ENCODE measurements at places on chromosomes 11 and 22.

- no peaks in the 10 kb centered on the region for H3K36me3 ChIP-seq
- no peak overlapping the region for H3K27ac ChIP-seq
- DNase-seq = no peak
Measured at GRCh38 chr22:35357883-35358621, 22.8 kb upstream of the HMOX1 start.

DNA sequence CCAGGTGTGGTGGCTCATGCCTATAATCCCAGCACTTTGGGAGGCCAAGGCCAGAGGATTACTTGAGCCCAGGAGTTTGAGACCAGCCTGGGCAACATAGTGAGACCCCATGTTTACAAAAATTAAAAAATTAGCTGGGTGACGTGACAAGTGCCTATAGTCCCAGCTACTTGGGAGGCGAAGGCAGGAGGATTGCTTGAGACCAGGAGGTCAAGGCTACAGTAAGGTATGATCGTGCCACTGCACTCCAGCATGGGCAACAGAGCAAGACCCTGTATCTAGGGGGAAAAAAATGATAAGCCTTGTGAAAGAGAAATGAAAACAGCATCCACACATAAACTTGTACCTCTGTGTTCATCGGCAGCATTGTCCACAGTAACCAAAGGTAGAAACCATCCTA is 8.1 kb upstream of the CCND1 start:
- H3K4me1 ChIP-seq = peaks cover 7% of the 10 kb centered on the region
- no peak overlapping the region for H3K4me3 ChIP-seq
- no peak overlapping the region for H3K27ac ChIP-seq
- peaks cover 14% of the 10 kb centered on the region for H3K27me3 ChIP-seq
- H3K36me3 ChIP-seq = no peaks in the 10 kb centered on the region

DNA sequence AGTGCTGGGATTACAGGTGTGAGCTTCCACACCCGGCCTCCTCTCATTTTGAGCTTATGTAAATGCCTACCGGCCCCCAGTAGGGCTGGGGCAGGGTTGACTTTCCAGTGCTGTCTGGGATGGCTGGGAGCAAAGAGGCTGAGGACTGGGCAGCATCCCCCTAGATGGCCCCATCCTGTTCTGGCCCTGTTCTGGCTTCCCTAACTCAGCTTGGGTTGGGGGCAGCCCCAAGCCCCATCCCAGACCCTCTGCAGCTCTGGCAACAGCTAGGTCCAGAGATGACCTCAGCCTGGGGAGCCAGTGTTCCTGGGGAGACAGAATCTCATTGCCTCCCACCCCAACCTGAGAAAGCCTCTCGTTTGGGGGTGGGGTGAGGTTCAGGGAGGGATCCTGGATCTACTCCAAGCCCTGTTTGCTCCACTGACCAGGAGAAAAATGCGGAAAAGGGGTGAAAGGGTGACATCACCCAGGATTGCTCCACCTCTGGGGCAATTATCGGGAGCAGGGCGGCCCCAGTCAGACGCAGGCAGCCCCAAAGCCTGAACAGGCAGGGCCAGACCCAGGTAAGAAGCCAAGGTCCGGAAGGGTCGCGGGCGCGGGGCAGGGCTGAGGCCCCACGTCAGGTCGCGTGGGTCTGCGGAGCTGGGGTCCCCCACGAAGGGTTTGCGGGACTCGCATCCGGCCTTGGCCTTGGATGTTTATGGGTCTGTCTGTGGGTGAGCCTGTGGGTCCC is at the start of gene PNPLA2:
PNPLA2 (plus strand) TSS at position 519 of the 733 bp plus-strand sequence. CDS start 805 bp downstream, outside the sequence.
- H3K4me1 ChIP-seq = peaks cover 21% of the 10 kb centered on the region
- H3K4me3 ChIP-seq = peak within 1 kb of the TSS; percentile 84
- no peaks in the 10 kb centered on the region for H3K27me3 ChIP-seq
- peak within 1 kb of the TSS; percentile 75 for H3K27ac ChIP-seq

DNA sequence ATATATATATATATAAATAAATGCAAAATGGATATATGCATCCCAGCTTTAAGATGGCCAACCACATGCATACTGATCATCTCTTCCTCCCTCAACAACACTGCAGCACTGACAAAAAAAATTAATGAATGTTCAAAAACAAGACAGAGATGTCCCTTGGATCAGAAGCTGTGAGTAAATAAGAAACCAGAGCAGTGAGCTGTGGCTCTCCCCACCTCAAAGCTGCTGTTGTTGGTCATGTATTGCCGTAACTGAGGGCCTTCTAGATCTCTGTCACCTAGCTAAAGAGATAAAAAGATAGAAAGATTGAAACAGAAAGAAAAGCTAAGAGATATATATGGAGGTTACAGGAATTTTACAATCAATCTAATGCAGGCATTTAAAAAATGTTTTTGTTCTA is 15.5 kb upstream of the TMEM135 start:
- DNase-seq = no peak
- H3K4me1 ChIP-seq = no peaks in the 10 kb centered on the region
- no peaks in the 10 kb centered on the region for H3K27me3 ChIP-seq
- H3K36me3 ChIP-seq = no peaks in the 10 kb centered on the region

DNA sequence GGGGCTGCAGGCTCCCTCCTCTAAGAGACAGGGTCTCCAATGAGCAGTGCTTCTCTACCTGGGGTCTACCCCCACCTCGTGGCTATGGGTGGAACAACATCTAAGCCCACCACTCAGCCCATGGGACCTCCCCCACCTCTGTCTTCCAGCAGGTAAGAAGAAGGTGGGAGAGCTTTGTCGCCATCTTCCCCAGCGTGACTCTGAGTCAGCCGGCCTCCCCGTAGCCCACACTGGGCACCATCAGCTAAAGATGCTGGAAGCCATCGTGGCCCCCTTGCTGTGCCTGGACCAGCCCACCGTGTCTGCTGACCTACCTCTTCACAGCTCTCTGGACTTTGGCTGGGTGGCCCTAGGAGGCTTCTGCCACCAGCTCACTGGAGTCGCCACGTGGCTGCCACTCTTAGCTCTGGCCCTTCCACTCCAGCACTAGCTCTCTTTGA is 944 bp downstream of the C11orf86 start:
- no peaks in the 10 kb centered on the region for H3K27me3 ChIP-seq
- H3K4me1 ChIP-seq = no peaks in the 10 kb centered on the region
- no peak overlapping the region for H3K4me3 ChIP-seq
- no peaks in the 10 kb centered on the region for H3K36me3 ChIP-seq
- no peak for DNase-seq

DNA sequence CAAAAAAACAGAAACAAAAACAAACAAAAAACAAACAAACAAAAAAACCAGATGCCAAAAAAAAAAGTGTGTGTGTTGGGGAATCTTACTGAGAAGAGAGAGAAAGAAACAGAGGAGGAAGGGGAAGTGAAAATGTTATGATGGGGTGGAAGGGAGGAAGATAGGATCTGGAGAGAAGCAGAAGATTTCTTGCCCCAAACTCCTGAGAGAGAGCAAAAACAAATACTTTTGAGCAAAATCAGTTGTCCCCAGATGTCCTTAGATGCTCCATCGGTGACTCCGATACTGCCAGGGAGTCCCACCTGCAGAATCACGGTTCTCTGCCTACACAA is 19.9 kb upstream of the GRAMD1B start:
- H3K36me3 ChIP-seq = no peaks in the 10 kb centered on the region
- no peaks in the 10 kb centered on the region for H3K27me3 ChIP-seq
- no peak overlapping the region for H3K4me3 ChIP-seq
- no peak overlapping the region for H3K27ac ChIP-seq
- H3K4me1 ChIP-seq = no peaks in the 10 kb centered on the region

All from CD8-positive, alpha-beta memory T cell (primary cell).